ENCODE measurements at places on chromosomes 6 and 20. TPM values are rescaled to one million over a fixed set of nuclear protein-coding genes. Genes with fewer than 3 reads are reported as not detected.

- DNase-seq, result peak; percentile 47
Observed at GRCh38 chr20:57586370-57586793, 25.5 kb downstream of the PCK1 start.

The SAMHD1 gene
- total RNA-seq, result 15.9 TPM

The C6orf118 gene
- total RNA-seq, result 0.52 TPM

The AAR2 gene
- total RNA-seq, result 36.2 TPM

GRCh38 chr20:21714297-21715192 is 9.1 kb downstream of the PAX1 start:
- DNase-seq, result no peak

The LY6G6D gene
- not detected for total RNA-seq

- no peak for DNase-seq
Observed at GRCh38 chr20:40899344-40899743, 129.3 kb upstream of the TOP1 start.

The SLC22A2 gene
- total RNA-seq, result not detected

- DNase-seq, result no peak
Observed at GRCh38 chr6:4010689-4011090, 68.2 kb downstream of the FAM217A start.

The GATA5 gene
- total RNA-seq, result not detected

GRCh38 chr20:48406498-48406897 is 421.3 kb downstream of the PREX1 start:
- no peak for DNase-seq

The SEL1L2 gene
- not detected for total RNA-seq

DNA sequence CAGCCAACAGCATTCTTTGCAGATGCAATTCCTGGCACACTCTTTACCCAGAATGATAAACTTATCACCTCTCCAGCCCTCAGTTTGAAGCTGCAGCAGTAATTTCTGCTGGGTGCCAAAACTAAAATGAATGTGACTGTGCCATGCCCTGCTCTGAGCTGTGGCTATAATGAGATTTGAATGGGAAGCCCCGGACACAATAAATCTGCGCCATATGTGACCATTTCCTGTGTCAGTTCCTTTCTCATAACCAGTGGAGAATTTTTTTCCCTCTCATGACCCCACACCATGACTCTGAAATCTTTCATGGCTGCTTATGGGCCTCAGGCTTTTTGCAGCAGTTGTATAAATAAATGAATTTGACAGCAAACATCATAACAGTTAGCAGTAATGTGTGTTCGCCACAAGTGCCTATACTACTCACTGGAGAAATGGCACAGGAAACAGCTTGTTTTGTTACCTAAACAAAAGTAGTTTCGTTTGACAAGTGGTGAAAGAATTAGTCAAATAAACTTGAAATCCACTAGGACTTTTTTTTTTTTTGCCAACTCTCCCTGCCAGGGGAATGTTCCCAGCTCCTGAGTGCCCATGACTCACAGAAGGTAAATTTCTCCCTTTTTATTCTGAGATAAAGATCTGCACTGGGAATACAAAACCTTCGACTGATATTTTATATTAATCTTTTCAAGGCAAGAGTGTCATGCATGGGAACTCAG is 408.4 kb downstream of the PKHD1 start:
- no peak for DNase-seq

DNA sequence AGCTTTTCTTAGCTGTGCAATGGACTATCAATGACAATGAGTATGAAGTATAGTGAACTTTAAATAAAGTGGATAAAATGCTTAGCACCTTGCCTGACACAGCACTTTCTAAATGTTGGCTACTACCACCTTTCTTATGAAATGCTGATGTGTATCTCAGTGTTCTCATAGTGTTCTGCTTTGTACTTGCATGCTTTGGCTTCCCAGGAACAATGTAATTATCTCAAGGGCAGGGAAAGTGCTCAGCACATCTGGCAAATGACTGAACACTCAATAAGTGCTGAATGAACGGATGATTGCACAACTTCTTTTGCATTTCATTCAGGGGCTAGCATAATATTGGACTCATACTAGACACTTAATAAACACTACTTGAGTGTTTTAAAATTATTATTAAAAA is 28.2 kb upstream of the NOX3 start:
- DNase-seq, result no peak

- DNase-seq, result no peak
Observed at GRCh38 chr6:98532004-98532403, 302.4 kb upstream of the POU3F2 start.

GRCh38 chr6:95244751-95245150 is 332.6 kb upstream of the MANEA start:
- DNase-seq, result no peak

- DNase-seq, result no peak
Observed at GRCh38 chr20:1535420-1536175, 21.9 kb downstream of the SIRPD start.

GRCh38 chr20:7770578-7770977 is 169.7 kb downstream of the HAO1 start:
- no peak for DNase-seq

GRCh38 chr6:33971580-33971979 is 167.8 kb upstream of the MLN start:
- no peak for DNase-seq

DNA sequence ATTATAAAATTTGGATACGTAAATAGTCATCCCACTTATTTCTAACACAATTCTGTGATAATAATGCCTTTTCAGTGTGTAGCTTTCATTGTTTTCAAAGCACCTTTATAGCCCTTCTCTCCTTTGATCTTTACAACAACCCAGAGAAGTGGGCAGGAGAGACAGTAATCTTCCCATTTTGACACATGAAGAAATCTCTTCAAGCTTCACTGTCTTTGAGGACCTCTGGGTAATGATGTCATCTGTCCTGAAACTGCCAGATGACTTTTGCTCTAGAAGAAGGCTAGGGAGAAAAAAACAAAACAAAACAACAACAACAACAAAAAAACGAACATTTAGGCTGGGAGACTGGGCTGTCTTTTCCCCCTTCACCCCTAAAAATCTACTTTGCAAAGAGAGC is 203.0 kb downstream of the KCNQ5 start:
- DNase-seq, result no peak

DNA sequence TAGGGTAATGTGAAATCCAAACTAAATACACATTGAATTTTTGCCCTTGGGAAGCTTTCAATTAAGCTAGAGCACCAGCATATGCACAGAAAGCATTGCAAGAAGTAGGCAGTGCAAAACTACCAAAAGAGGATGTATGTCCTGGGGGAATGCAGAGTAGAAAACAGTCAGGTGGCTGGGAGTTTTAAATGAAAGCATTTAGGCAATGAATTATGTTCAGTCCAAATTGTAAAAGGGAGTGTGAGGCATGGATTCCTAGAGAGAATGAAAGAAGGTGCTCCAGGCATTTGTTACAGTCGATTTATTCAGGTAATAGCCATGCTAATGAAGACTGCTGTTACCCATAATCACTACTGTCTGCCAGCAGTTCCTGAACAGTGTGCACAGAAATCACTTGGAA is 604.1 kb upstream of the POU3F2 start:
- DNase-seq, result no peak

The HDGFL1 gene
- total RNA-seq, result not detected

- no peak for DNase-seq
Observed at GRCh38 chr6:1088492-1089001, 223.4 kb upstream of the FOXQ1 start.

- peak; percentile 76 for DNase-seq
Observed at GRCh38 chr6:73803562-73804241, 107.7 kb downstream of the CD109 start.

GRCh38 chr6:36930483-36930882 is 24.1 kb upstream of the PI16 start:
- no peak for DNase-seq

DNA sequence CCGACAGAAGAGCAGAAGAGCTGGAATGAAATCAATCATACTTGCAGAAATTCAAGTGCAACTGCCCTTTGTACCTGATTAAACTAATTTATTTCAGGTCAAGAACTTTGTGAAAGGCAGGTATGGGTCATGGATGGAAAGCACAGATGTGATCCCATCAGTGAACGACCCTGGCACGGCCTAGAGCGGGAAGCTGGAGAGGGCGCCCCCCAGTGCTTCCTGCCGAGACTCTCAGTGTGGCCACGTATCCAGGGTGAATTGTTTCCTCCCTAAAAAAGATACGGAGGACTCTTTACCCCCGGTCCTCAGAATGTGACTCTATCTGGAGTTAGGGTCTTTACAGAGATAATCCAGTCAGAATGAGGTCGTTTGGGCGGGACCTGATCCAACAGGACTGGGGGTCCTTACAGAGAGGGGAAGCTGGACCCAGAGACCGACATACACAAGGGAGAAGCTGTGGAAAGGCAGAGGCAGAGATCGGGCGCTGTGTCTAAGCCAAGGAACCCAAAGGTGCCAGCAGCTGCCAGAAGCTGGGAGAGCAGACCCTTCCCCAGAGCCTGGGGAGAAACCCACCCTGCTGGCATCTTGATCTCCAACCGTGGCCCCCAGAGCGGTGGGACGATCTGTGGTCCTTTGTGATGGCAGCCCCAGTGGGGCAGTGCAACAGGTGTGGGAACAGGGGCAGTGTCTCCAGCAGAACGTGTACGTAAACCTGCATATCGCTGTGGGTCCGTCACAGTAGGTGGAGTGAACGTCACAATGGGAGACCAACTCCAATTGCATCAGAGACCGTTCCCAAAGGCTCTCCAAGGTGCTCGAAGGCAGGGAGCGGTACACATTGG is 91.9 kb downstream of the TAF4 start:
- no peak for DNase-seq

- no peak for DNase-seq
Observed at GRCh38 chr6:2179950-2180349, 65.5 kb downstream of the GMDS start.

The DDO gene
- 7.3 TPM for total RNA-seq

Measured in myocyte (in vitro differentiated cells).